ENCODE measurements at places on chromosomes 16 and 17. TPM values are rescaled to one million over a fixed set of nuclear protein-coding genes. Genes with fewer than 3 reads are reported as not detected.

- no peak for DNase-seq
Measured at GRCh38 chr16:15649727-15650018, 372 bp upstream of the NDE1 start.

- no peak for DNase-seq
Measured at GRCh38 chr16:23748630-23749029, 6.2 kb upstream of the CHP2 start.

GRCh38 chr16:9909072-9909825 is 273.0 kb downstream of the GRIN2A start:
- DNase-seq = no peak

GRCh38 chr17:50196826-50197225 is 4.6 kb downstream of the COL1A1 start:
- DNase-seq = no peak

CA10 gene
- 0.52 TPM for total RNA-seq

Data from colonic mucosa (tissue), 4 donors.